Stimulated activated CD4-positive, alpha-beta T cell treated with anti-CD3 and anti-CD28 coated beads, Interleukin-2, amount 100 ng/mL, for 48 hours (primary cell): ENCODE measurements at places on chromosomes 13 and 19.

DNA sequence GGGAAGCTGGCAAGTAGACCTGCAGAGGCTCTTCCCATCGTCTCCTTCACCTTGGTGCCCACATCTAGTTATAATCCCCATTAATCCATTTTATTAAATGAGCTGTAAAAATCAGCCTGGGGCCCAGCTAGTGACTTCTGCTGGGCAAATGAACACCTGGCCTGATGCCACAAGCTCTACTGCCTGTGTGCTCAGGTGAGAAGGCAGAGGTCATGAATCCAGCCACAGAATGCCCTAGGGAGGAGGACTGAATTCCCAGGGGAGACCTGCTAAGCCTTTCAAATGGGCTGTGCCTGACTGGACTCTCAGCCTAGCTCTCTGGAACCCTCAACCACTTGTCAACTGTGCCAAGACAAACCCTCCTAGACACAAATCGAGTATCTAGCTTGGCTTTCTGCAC is 74.0 kb downstream of the PDS5B start:
- no peak for DNase-seq

GRCh38 chr19:52226652-52227051 is 36.8 kb downstream of the PPP2R1A start:
- DNase-seq: no peak

DNA sequence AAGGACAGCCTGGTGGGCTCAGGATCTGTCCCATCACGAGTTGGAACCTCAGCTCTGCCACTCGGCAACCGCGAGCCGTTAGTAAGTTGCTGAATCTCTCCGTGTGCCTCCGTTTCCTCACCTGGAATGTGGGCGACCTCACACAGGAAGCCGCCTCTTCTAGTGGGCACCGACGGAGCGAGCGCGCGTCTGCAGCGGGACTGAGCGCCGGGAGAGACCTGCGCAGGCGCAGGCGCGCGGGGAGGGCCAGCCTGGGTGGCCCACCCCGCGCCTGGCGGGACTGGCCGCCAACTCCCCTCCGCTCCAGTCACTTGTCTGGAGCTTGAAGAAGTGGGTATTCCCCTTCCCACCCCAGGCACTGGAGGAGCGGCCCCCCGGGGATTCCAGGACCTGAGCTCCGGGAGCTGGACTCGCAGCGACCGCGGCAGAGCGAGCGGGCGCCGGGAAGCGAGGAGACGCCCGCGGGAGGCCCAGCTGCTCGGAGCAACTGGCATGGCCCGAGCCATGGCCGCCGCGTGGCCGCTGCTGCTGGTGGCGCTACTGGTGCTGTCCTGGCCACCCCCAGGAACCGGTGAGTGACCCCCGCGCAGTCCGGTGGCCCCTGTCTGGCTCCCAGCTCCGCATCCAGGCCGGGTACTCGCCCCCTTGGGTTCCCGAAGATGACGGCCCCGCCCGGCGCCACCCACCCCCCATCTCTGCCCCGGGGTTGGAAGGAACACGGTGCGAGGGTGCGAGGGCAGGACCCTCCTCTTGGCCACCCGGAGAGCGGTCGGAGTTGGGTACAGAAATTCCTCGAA is at the start of gene PVR:
TSS of gene PVR (plus strand) at position 306 of the 797 bp plus-strand sequence. CDS start at position 493, 187 bp downstream.
- DNase-seq: peak; percentile 34

DNA sequence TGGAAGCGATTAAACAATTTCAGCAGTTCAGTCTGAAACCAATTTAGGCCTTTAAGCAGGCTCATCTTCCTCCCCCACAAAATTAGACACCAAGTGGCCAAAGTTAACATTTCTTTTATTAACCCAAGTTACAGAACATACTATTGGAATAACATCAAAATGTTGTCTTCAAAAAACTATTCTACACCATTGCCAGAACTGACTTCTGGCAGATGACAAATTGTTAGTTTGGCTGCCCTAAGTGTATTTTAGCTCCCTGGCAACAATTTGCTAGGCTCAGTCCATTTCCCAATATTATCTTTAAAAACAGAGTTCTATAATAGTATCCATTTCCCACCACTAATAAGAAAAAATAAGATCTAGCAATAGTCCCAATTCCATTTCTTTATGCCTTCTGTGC is 107.8 kb downstream of the SGCG start:
- no peak for DNase-seq

DNA sequence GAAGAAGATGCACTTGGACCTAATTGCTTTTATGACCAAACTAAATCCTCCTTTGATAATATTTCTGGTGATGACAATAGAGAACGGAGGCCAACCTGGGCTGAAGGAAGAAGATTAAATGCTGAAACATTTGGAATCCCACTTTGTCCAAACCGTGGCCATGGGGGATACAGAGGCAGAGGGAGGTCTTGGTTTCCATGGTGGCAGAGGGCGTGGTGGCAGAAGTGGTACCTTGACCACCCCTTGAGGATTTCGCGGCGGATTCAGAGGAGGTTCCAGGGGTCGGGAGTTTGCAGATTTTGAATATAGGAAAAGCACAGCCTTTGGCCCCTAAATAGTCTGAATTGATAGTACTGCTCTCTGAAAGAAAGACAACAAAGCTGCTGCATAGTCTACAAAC is 7.2 kb upstream of the LILRB3 start:
- DNase-seq: no peak

DNA sequence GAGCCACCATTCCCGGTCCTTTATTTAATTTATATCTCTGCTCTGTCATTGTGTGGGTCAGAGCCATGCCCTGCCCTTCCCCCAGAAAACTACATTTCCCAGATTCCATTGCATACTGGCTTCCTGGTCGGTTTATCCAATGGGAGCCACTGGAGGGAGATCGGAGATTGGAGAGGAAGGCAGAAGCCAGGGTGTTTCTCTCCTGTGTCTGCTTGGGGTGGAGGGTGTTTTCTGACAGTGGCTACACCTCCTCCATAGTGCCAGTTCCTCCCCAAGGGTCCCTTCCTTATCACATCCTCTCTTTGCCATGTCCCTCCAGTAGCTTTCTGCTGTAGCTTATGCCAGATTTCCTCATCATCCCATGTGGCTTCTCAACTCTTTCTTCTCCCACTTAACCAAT is 19.0 kb downstream of the OLFM2 start:
- no peak for DNase-seq

DNA sequence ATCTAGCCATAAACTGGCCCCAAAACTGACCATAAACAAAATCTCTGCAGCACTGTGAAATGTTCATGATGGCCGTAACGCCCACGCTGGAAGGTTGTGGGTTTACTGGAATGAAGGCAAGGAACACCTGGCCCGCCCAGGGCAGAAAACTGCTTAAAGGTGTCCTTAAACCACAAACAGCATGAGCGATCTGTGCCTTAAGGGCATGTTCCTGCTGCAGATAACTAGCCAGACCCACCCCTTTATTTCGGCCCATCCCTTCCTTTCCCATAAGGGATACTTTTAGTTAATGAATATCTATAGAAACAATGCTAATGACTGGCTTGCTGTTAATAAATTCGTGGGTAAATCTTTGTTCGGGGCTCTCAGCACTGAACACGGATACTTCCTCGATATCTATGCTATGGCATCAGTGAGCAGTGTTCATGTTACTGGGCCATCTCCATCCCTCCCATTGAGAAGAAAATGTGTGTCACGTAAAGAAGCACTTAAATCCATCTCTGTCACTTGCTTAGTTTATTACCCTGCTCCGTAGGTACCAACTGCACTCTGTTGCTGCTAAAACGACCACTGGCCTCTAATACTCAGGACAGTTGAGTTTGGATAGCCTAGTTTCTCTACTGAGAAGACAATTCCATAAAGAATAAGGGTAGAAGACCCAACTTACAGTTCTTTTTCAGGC is 5.3 kb downstream of the ATP7B start:
- no peak for DNase-seq

DNA sequence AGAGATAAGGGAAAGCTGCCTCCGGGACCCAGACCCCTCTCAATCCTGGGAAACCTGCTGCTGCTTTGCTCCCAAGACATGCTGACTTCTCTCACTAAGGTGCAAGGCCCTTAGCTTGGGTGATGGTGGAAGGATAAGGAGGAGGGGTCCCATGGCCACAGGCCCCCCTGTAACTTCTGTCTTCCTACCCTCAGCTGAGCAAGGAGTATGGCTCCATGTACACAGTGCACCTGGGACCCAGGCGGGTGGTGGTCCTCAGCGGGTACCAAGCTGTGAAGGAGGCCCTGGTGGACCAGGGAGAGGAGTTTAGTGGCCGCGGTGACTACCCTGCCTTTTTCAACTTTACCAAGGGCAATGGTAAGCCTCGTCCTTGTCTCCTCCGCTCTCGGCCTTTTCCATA is 2.0 kb downstream of the CYP2F1 start:
- DNase-seq: no peak

GRCh38 chr13:72463561-72463960 is 263.9 kb downstream of the MZT1 start:
- no peak for DNase-seq

GRCh38 chr19:46489445-46490272 is 6.0 kb downstream of the PNMA8B start:
- no peak for DNase-seq

DNA sequence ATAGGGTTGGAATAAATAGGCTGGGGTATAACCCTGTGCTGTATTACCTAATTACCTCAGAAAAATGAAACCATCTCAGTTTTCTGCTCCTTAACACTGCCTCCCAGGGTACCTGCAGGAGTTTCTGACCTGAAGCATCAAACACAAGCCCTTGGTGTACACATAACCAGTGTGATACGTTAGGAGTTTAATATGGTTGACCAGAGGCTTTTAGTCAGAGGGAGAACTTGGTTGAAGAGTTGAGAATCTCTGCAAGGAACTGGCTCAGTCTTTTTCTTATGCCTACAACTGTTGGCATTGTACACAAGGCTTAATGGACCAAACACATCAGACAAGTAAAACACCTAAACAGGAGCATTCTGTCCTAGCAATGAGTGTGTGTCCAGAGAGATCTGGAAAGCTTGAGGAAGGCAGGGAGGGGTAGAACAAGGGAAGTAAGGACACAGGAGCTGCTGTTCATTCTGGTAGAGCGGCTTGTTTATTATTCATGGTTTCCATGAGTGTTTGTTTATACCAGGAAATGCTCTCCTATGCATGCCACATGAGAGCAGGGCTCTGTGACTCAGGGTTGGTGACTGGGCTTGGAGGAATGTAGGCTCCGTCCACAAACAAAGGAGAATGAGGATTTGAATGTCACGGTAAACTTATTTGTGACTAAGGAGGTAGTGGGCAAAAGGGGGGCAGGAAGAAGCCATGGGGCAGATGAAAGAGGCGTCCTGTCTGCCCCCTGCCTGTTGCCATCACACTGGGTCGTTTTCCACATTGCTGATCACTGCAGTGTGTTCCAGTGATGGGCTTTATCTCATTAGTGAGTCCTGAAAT is 11.9 kb upstream of the SPATA13 start:
- no peak for DNase-seq

GRCh38 chr19:58021541-58022282 is 12.1 kb upstream of the ZSCAN1 start:
- DNase-seq: peak; percentile 9

GRCh38 chr13:29434217-29434945 is 161.1 kb downstream of the SLC7A1 start:
- DNase-seq: no peak

DNA sequence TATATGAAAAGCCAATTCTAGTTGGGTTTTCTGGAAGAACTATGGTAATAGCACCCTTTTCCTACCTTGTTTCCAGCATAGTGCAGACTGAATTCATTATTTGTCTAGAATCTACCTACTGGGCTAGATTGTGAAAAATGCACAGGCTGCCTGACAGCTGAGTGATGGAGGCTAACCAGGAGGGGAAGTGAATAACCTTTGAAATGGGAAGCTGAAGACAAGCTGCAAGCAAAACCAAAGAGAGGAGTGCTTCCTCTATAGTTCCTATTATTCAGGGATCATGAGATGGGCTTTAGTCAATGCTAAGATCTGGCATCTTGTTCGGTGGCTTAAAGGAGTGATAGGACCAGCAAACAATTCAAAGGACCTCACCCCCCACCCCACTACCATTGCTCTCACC is 26.9 kb downstream of the MZT1 start:
- DNase-seq: no peak

DNA sequence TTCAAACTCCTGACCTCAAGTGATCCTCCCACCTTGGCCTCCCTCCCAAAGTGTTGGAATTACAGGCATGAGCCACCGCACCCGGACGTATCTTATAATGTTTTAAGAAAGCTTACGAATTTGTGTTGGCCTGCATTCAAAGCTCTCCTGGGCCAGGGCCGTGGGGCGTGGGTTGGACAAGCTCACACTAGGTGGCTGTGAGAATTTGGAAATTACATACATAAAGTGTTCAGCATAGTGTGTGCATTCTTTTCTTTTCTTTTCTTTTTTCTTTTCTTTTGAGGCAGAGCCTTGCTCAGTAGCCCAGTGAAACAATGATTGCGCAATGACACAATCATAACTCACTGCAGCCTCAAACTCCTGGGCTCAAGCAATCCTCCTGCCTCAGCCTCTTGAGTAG is 2.6 kb downstream of the ZSWIM4 start:
- no peak for DNase-seq

- DNase-seq: no peak
These were observed 22.0 kb downstream of the DPY19L3 start for GRCh38 chr19:32427536-32427935.
